ENCODE measurements at places on chromosomes 4 and X.

DNA sequence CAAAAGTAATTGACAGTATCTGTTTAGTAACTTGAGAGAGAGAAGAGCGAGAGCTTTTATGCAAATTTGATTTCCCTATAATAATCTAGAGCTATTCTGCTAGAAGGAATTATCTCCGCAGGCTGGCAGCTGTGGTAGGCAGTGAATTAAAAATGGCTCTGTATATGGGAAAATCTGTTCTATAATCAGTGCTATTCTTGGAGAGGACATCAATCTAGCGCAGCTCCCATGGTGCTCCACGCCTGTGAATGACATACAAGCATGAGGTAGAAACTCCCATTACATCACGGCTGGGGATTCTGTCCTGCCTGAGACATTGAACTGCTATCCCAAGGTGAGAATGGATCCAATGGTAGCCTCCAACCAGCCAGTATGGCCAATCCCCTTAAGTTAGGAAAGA is 179.0 kb downstream of the DHX15 start:
- no peak for DNase-seq

DNA sequence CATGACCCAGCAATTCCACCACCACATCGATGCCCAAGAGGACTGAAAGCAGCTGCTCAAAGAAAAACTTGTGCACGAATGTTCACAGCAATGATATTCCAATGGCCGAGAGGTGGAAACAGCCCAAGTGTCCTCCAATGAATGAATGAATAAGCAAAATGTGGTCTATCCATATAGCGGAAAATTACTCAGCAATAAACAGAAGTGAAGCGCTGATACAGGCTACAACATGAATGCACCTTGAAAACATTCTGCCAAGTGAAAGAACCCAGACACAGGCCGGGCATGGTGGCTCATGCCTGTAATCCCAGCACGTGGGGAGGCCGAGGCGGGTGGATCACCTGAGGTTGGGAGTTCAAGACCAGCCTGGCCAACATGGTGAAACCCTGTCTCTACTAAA is 5.2 kb upstream of the SLC2A9 start:
- DNase-seq, result no peak

GRCh38 chrX:54171527-54172250 is 11.4 kb downstream of the FAM120C start:
- DNase-seq, result no peak

DNA sequence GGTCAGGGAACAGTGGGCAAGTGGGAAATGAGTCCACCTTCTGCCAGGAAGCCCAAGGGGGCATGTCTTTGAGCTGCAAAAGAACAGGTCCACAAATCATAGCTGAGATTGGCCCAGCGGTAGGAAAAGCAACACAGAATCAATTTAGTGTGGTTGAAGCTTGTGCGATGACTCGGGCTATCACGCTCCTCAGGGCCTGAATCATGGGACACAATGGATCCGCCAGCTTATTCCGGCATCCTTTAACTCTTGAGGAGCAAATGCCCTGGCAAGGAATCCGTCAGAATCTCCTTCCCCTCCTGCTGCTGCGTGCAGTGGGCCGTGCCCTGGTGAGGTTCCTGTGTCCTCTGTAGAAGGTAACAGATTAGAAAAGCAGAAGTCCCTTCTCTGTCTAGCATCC is 98.0 kb downstream of the RELL1 start:
- no peak for DNase-seq

GRCh38 chr4:141169391-141169790 is 36.1 kb upstream of the RNF150 start:
- no peak for DNase-seq

- DNase-seq, result no peak
Observed at GRCh38 chr4:26806331-26806730, 54.3 kb upstream of the STIM2 start.

Measured in 8988T (cell line).